ENCODE measurements at places on chromosomes 7 and 10.

DNA sequence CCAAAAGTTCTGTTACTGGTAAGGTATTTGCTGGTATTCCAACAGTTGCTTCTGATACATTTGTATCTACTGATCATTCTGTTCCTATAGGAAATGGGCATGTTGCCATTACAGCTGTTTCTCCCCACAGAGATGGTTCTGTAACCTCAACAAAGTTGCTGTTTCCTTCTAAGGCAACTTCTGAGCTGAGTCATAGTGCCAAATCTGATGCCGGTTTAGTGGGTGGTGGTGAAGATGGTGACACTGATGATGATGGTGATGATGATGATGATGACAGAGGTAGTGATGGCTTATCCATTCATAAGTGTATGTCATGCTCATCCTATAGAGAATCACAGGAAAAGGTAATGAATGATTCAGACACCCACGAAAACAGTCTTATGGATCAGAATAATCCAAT is 131.0 kb downstream of the AASS start:
- DNase-seq, result no peak

DNA sequence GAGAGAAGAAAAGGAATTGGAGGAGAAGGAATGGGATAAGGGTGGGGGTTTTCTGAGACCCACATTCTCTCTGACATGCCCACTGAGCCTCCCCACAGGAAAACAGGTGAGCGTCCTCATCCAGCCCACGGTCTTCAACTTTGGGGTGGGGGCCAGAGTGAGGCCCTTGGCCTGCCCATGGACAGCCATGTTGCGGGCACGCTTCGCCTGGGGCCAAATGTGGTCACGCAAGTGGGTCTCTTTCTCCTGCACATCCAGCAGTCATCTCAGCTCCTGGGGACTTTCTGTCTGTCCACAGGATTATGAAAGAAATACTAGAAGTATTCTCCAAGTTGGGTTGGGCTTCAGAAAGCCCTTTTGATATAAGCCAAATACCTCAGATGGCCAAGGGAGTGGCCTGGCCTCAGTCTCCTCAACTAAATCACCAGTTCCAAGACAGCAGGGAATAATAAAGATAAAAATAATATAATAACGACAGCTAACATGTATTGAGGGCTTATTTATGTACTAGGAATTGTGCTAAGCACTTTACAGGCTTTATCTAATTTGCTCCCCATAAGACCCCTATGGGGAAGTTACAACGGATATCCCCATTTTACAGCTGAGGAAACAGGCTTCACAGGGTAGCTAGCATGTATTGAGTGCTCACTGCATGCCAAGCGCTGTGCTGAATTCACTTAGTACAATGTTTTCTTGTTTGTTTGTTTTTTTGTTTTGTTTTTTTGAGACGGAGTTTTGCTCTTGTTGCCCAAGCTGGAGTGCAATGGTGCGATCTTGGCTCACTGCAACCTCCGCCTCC is 57.2 kb upstream of the LBX1 start:
- DNase-seq, result no peak

GRCh38 chr10:104333728-104334373 is 4.4 kb downstream of the ITPRIP start:
- DNase-seq, result no peak

GRCh38 chr10:43040482-43041256 is 36.2 kb upstream of the RET start:
- no peak for DNase-seq

GRCh38 chr7:151120896-151121295 is 34.6 kb downstream of the AGAP3 start:
- no peak for DNase-seq

DNA sequence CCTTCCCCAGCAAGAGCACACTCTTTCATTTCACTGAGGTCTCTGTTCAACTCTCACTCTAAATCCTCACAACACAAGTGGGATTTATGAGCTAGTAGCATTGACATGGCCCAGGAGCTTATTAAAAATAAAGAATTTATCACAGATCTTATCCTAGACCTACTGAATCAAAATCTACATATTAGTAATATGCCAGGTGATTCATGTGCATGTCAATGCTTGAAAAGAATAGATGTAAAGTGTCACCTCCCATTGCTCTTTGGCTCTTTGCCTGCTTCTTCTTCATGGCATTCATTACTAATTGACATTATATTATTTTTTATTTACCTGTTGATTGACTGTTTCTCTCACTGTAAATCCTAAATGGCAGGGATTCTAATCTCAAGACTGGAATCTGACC is 459.2 kb upstream of the LRRTM3 start:
- DNase-seq, result no peak

DNA sequence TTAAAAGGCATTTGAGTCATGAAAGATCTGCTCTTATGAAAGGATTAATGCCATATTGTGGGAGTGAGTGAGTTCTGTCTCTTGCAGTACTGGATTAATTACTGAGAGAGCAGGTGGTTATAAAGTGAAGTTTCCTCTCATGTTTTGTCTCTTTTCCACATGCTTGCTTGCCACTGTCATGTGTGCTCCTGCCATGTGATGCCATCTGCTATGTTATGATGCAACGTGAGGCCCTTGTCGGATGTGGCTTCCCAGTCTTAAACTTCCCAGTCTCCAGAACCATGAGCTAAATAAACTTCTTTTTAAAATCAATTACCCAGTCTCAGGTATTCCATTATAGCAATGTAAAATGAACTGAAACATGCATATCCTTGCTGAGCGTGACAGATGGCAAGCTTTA is 22.7 kb upstream of the TCTN3 start:
- no peak for DNase-seq

GRCh38 chr7:130831817-130832481 is 97.9 kb upstream of the KLF14 start:
- peak; percentile 28 for DNase-seq

GRCh38 chr10:112184052-112184371 is 447 bp upstream of the GPAM start:
- no peak for DNase-seq

DNA sequence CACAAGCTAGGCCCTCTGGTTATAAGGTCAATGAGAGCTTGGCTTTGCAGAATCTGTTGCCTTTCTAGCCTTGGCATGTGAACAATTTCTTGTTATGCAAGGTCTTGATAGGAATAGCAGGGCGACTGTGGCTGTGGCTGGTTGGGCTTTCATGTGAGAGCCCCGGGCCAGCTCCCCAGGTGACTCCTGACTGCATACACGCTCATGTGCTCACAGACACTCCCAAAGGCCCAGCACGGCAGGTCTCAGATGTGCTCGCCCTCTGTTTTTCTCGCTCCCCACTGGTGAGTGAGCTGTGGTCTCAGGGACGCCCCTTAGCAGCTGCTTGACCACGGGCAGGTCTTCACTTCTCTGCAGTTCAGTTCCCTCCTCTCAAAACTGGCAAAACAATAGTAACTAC is 37.1 kb upstream of the ZNF32 start:
- DNase-seq, result no peak

DNA sequence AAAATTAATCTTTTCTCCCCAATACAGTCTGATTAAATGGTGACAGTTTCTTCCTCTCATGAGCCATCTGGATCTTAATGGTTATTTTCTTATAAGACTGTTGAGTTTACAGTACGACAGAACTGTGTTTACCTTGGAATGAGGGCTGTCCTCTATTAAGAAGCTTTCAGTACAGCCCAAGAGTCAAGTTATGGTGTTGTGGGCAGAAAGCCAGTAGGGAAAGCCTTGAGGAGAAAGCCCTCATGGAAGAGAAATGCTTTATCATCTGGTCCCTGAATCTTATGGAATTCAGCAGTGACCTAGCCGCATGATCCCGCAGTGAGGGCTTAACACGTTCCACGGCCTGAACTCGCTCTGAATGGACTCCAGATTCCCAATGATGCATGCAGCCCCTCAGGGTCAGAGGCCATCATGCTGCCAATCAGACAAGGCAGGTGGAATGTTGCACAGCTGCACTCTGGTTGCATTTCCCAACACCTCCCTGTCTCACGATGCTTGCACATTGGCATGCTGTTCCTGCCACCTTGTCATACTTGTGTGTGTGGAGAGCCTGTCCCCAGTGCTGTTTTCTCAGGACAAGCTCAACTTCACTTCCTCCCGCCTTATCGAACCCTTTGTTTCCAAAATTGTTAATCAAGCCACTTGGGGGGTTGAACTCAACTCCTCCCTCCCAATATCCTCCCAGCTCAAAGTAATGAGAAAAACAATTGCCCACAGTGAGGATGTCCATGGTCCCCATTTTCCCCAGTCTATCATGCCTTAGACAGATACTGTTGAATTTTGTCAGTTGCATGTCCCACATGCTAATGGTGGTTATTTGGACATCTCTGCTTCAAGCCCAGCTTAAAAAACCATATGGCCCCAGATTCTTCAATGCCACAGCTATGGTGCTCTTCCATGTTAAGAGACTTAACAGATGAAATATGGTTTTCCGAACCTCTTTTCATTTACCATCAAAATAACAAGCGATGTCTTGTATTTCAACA is 211.1 kb upstream of the TCF7L2 start:
- peak; percentile 73 for DNase-seq

GRCh38 chr10:89001729-89002072 is 11.1 kb downstream of the FAS start:
- DNase-seq, result peak; percentile 51

GRCh38 chr10:126902157-126902556 is 3.1 kb upstream of the DOCK1 start:
- no peak for DNase-seq

GRCh38 chr10:5640501-5640900 is 25.9 kb downstream of the ASB13 start:
- DNase-seq, result no peak

Measured in renal pelvis (tissue), 12 donors.